ENCODE measurements at places on chromosomes 1 and 21.

GRCh38 chr1:54253480-54253879 lies 53.5 kb downstream of the MRPL37 start:
- DNase-seq: peak; percentile 80

DNA sequence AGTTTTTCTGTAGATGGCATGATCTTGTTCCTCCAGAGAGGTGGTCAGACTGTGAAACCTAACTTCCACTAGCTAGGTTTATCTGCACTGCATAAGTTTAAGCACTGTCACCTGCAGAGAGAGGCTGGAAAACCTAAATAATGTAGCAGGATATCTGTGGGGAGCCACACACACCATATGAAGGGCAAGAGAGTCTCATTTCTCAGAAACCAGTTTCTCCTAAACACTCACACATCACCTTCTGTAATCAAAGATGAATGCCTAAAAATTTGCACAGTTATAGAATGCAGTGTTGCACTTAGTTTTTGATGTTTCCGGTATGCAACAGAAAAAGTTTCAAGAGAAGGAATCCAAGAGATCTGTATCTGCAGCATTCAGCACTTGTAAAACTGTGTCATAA lies 654.6 kb downstream of the ADGRL2 start:
- no peak for DNase-seq

DNA sequence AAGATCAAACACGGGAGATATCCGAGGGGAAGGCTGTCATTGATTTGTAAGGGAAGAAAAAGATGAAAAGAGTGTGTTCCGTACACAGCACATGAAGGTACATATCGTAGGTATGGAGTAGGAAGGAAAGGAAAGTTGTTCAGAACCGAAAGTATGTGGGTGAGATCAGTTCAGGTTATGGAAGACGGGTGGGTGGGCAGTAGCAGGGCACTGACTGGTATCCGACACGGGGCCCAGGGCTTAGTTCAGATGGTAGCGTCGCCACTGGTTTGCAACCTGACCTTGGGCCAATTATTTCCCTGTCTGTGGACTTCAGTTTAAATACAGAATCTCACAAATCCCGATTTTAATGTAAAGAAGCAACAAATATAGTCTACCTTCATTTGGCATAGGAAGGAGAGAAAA lies 27.8 kb upstream of the A3GALT2 start:
- DNase-seq: no peak

DNA sequence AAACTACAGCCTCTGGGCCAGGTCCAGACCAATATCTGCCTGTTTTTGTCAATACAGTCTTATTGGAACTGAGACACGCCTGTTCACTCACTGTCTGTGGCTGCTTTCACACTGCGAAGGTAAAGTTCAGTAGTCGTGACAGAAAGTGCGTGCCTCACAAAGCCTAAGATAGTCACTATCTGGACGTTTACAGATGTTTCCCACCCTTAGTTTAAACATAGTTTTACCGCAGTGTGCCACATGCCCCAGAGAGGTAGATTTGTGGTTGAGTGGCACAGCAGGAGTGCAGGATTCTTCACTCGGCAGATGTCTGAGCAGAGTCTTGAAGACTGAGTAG lies 61.9 kb downstream of the NFASC start:
- no peak for DNase-seq

- no peak for DNase-seq
Measured at GRCh38 chr1:48038270-48038767, 41.1 kb upstream of the TRABD2B start.

DNA sequence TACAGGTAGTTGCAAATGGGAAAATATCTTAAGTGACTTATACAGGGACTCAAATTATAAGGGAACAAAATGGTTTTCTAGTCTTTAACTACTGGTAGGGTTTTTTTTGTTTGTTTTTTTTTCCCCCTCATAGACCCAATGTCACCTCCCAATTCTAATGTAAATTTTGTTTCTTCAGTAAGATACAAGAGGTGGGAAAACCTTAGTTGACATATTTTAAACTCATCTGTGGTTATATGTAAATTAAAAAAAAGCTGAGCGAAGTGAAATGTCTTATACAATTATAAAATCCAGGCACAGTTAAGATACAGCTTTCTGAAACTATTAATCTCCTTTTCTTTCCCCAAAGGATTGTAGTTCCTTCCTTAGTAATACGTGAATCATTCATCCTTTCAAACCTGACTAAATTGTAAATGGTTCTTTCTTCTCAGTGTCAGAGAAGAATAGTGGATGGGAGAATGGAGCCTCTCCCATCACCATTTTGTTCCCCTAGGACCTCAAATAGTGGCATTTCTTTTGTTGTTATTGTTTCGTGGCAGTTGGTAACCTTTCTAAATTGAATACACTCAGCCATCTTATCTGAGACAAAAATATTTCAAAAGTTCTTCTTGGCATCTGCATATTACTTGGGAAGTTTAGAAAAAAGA lies 11.2 kb downstream of the TSEN15 start:
- DNase-seq: no peak

- no peak for DNase-seq
Measured at GRCh38 chr1:204685236-204686006, at the start of gene LRRN2. LRRN2 (minus strand) TSS chr1:204685738; CDS start chr1:204619992, 65,746 bp downstream.

DNA sequence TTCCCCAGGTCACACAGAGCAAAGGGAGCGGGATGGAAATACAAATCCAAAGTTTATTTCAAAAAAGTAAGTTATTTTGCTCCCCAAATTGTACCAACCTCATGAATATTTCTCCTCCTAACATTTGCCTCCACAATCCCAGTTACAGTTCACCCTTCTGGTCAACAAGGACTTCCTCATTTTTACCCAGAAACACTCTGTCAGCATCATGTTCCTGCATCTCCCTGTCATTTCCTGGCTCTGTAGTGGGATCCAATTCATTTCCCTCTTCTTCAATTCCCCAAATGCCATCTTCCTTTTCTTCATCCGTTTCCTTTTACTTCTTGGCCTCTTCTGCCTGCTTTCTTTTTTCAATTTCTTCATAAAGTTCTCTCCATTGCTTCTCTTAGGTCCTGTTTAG lies 32.0 kb upstream of the EPS15 start:
- DNase-seq: no peak

GRCh38 chr1:206526064-206526911 lies 19.0 kb downstream of the RASSF5 start:
- DNase-seq: no peak

DNA sequence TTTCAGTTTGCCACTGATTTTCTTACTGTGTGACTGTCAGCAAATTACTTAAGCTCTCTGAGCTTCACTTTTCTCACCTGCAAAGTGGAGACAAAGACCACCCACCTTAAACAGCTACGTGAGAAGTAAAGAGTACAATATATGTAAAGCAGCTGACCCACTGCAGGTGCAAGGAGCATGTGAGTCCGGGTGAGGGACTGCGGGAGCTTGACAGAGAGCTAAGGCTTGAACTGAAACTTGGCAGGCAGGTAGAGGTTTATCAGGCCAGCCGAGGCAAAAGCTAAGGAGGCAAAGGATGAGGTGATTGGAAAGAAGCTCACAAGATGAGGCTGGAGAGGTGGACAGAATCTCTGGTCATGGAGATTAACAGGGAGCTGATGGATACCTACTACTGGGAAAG lies 36.6 kb downstream of the NIBAN1 start:
- no peak for DNase-seq

- DNase-seq: no peak
Measured at GRCh38 chr1:34846265-34846664, 13.3 kb downstream of the SMIM12 start.

- no peak for DNase-seq
Measured at GRCh38 chr1:165257969-165258459, 98.5 kb downstream of the LMX1A start.

- DNase-seq: no peak
Measured at GRCh38 chr1:40381268-40382107, 8.0 kb downstream of the SMAP2 start.

- DNase-seq: no peak
Measured at GRCh38 chr21:46168659-46169386, 13.4 kb upstream of the FTCD start.

DNA sequence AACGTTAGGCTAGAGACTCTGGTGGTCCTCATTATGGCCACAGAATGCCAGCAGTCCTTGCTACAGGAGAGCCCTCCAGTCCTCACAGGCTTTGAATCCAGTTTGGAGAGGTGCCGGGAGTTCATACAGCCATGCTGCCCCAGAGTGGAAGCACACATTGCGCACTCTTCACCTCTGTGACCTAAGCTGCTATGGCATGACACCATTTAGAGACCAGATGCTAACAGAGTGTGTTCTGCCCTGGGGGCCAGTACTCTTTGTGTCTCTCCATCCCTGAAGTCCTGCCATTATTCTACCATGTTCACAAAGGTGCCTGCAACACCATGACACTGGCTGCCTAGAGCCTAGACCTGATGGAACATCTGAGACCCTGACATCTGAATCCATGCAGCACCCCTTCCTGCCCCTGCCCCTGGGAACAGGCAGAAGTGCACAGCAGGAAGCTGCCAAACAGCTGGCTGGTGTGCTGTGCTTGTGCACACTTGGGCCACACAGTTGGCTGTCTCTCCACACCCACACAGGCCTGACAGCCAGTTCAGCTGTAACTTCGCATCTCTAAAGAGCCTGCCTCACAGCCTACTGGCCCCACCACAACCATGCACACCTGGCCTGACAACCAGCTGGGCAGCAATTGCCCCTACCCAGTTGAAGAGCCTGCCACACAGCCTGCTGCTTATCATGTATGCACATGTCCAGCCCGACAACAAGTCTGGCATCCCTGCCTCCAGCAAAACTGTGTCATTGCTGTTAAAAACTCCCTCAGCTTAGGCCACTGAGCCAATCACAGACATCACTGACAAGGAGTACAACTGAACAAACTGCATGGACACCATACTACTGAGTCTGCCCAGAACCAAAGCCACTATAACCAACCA lies 49.1 kb downstream of the MCOLN2 start:
- DNase-seq: no peak

- DNase-seq: no peak
Measured at GRCh38 chr1:171597203-171597602, 24.8 kb upstream of the MYOCOS start.

- no peak for DNase-seq
Measured at GRCh38 chr21:44618909-44619308, 7.0 kb downstream of the KRTAP10-8 start.

DNA sequence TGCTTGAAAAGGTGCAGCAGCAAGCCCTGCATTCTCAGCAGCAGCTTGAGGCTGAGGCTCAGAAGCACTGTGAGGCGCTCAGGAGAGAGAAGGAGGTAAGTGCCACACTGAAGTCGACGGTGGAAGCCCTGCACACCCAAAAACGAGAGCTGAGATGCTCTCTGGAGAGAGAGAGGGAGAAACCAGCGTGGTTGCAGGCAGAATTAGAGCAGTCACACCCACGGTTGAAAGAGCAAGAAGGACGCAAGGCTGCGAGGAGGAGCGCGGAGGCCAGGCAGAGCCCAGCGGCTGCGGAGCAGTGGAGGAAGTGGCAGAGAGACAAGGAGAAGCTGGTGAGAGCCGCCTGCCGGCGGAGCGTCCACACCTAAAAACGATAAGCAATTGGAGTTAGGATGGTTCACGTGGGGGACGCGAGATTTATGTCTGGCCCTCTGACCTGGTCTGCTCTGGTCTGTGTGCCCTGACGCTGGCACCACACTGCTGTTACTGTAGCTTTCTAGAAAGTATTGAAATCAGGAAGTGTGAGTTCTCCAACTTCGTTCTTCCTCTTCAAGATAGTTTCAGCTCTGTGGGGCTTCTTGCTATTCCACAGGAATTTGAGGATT lies 26.7 kb upstream of the DIP2A start:
- no peak for DNase-seq

- peak; percentile 21 for DNase-seq
Measured at GRCh38 chr1:202272103-202272845, 69.5 kb downstream of the UBE2T start.

DNA sequence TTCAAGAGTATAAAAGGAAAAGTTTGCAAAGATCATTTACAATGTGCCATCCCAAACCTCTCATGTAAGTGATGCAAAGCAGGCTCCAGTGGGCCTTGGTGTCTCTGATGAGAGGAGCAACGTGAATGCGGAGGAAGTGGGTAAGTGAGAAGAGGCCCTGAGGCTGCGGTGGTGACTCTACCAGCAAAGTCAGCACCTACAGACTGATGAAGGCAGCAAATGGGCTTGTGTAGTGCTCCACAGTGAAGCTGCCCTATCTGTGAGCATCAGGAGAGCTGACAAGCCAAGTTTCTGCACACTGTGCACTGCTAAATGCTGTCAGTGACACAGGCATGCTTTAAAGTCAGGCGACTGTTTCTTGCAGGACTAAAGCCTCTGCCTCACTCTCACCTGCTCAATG lies 15.6 kb upstream of the RAP1A start:
- DNase-seq: no peak

DNA sequence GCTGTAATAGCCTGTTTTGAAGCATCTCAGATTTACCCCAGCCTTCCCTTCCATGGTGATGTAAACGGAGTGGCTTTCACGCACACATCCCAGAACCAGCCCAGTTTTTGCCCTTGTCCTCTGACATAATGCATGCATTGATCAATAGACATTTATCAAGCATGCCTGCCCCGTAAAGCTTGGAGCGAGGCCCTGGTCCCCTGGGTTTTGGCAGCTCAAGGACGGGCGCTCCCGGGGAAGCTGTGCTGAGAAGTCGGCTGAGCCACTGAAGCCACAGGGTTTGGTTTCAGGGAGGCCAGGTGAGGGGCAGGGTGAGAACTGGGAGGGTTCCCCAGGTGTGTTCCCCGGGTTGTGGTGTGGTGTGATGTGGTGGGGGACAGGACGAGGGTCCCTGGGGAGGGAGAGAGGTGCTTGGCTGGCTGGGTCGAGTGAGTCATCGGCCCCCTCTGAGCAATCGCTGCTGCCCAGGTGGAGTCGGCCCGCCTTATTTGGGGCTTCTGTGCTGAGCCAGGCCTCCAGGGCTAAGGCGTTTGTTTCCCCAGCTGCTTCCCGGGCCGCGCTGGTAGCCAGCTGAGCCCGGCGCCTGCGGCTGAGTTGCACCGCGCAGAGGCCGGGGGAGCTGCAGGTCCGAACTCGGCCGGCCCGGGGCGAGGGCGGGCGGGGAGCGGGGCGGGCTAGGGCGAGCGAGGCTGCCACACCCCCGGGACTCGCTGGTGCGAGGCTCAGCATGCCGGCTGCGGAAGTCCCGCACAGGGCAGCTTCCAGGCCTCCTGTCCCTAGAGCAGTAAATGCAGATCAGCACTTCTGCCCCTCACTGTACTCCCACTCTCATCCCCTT lies 23.6 kb downstream of the ATP2B4 start:
- DNase-seq: peak; percentile 88

DNA sequence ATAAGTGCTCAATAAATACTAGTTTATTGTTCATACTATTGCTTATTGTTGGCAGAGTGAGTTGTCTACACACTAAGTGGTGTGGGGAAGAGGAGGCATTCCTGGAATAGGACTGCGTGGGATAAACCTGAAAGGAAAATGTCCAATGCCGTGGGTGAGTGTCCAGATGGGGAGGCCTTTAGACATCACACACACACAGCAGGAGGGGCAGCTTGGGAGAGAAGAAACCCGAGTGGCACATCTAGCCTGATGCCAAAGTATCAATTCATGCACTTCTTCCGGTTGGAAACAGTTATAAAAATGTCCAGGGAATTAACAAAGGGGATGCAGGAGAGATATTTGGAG lies 27.3 kb downstream of the CCN1 start:
- DNase-seq: no peak

DNA sequence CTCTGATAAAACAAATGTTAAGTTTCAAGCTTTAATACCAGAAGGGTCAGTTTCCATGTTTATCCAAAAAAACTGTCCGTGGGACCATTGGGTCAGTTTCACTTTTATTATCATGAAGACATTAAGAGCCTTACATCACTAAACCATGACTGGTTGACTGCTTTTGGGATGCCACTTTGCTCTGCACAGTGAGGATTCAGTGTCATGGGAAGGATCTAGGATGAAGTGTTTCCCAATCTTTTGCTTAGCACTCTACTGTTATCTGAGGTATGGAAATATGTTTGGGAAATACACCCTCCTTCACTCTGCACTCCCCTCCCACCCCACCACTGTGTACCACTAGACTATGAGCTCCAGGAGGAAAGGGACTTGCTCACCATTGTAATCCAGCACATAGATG lies 16.3 kb downstream of the RPS6KC1 start:
- no peak for DNase-seq

Data from RWPE2 (cell line).